Activated gamma-delta T cell treated with anti-CD3 and anti-CD28 coated beads, Interleukin-2, amount 50 U/mL, for 16 hours (primary cell): ENCODE measurements at places on chromosomes 6 and 20.

- DNase-seq, result no peak
Observed at GRCh38 chr6:128168244-128168643, 267.4 kb upstream of the THEMIS start.

- no peak for DNase-seq
Observed at GRCh38 chr20:35506872-35507638, 22.4 kb downstream of the C20orf173 start.

- no peak for DNase-seq
Observed at GRCh38 chr20:9218531-9218961, 149.7 kb downstream of the PLCB4 start.

GRCh38 chr6:30231067-30231466 is 17.9 kb upstream of the TRIM26 start:
- DNase-seq, result no peak

GRCh38 chr6:31752739-31753319 is 9.6 kb upstream of the SAPCD1 start:
- no peak for DNase-seq

DNA sequence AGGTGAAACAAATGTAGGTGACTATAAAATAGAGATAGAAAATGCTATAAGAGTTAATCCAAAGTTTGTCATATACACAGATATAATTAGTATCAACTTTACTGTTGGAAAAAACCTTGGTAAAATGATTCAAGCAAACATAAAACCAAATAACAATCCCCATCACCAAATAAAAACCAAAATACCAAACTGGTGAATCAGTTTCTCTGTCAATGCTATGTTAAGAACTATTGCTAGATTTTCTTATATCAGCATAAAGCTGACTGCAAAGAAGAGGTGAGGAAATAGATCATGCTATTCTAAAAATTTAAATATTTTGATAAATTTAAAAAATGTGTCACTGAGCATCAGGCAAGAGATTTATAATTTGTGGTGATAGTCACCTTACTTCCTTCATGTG is 658.4 kb downstream of the PHF3 start:
- no peak for DNase-seq

- no peak for DNase-seq
Observed at GRCh38 chr6:169288591-169288990, 34.9 kb upstream of the THBS2 start.

- no peak for DNase-seq
Observed at GRCh38 chr6:5827056-5827904, 179.4 kb downstream of the NRN1 start.

- DNase-seq, result no peak
Observed at GRCh38 chr6:151240791-151241642, 1.2 kb downstream of the AKAP12 start.

DNA sequence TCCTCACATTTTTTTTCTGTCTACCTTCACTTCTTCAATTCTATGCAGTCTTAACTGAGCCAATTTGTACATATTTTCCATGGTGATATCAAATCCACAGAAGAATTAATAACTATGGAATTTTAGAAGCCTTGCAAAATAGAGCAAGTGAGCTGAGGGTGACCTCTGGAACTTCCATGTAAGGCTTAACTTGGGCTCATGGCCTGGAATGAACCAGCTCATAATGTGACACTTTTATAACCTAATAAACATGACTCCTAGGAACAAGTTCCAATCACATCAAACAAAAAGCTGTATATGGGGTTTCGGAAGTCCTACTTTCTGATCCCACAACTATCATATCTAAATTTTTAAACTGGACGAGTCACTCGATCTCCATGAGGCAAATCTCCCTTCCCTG is 232.4 kb downstream of the FOXA2 start:
- DNase-seq, result no peak

DNA sequence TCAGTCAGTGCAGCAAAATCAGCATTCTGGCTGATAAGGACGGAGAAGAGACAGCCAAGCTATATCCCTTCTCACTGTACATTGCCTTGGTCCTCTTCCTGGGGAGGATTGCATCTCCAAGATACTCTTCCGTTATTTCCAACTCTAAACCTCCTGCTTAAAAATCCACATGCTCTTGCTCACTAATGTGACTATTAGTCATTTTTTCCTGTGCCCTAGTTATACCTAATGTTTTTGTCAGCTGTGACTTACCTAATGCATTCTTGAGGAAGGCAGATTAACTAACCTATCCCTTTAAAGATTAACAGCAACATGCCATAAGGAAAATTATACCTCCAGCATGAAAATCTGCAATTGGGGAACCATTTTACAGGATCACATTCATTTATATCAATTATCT is 317.6 kb downstream of the BTBD9 start:
- no peak for DNase-seq

DNA sequence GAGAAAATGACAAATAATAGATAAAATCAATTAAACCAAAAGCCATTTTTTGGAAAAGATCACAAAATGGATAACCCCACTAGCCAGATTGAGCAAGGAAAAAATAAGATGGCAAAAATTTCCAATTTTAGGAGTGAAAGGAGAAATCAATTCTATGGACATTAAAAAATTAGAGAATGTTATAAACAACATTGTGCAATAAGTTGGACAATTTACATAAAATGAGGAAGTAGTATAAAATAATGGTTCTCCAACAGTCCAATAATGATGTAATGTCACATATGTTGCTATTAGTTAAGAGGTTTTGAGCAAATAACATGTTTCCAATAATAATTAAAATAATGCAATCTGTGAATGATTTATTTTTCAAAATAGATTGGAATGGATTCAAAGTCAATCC is 3.1 kb upstream of the SNAP91 start:
- DNase-seq, result no peak

GRCh38 chr6:168607272-168608112 is 166.5 kb downstream of the SMOC2 start:
- DNase-seq, result no peak

GRCh38 chr6:43724354-43724753 is 36.8 kb upstream of the MRPS18A start:
- no peak for DNase-seq

DNA sequence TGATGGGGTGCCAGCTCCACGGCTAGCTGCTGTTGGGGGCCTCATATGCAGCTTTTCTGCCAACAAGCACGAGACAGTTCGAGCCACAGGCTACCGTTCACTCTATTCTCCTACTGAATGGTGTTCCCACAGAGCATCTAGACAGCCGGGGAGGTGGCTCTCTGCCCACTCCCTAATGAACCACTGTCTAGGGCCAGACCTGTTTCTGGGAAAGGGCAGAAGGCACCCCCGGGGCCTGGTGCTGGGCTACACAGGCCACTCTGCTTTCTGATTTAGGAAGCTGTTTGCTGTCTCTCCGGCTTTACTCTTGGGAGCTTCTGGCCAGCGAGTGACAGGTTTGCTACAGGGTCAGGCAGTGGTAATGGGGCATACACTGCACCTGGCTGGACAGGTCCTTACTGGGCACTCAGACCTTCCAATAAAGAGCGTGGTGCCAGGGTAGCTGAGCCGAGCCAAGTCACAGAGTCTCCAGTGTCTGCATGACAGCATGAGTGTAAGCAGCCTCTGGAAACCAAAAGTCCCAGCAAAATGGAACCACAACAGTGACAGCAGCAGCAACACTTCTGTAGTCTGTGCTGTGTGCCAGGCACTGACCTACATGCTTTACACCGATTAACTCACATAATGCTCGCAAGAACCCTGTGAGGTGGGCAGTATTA is 8.4 kb downstream of the CCDC167 start:
- no peak for DNase-seq

- DNase-seq, result no peak
Observed at GRCh38 chr20:3123542-3123941, 36.1 kb downstream of the FASTKD5 start.

DNA sequence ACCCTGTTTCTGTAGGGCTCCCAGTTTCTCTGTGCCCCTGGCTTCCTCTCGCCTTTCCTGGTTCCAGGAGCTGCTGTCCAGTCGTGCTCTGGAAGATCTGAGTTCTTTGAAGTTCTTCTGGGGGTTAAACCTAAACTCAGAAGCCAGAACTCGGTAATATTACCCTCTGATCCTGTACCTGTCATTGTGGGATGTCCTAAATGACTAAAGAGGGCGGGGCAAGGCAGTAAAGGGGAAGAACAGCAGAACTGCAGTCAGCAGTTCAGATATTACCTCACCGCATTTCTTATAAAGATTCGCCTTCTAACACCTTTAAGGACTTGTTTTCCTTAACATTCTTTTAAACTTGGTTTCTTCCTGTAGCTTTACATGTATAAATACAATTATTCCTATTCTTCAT is 63.9 kb downstream of the FAM120B start:
- DNase-seq, result no peak

DNA sequence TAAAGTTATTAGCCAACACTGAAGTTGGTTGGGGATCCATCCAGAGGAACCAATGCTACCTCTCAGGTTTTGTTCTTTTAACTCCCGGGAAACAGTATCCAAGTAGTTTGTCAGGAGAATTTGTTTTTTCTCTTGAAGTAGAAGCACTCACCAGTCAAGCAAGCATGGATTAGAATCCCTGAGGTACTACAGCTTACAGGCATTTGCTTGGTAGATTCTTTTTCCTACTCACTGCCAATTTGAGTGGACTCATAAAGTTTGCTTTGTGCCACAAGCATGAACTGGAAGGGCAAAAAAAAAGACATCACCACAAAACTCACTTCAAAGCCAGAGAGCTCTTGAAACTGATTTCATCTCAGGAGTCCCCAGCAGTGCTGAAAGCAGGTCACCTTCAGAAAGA is 167.4 kb downstream of the MBOAT1 start:
- DNase-seq, result no peak

DNA sequence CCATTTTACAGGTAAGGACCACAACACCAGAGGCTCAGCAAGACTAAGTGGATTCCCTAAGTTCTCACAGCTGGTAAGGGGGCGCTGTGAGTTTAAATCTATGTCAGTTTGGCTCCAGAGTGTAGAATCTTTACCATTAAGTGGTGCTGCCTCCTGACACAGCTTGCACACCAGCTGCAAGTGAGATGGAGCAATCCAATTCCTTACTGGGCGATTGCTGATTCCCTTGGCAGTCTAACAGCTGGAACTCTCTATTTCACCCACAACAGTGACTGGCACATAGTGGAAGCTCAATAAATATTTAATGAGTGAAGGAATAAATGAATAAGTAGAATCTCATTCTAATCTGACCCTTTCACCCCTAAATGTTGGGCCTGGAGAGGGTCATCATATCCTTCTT is 176.7 kb downstream of the CLIC5 start:
- no peak for DNase-seq

DNA sequence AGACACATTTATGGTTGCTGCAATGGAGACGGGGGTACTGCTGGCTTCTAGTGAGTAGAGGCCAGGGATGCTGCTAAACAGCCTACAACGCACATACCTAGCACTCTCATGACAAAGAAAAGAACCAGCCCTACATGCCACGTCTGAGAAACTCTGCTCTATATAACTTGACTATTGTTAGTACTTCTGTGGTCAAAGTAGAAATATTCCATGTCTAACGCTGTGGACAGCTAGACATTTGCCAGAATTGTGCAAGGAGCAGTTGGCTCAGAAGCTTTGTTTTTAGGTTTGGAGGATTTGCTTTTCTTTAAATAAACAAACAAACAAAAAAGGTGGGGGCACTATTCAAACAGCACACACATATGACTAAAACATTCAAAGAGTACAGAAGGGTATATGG is 20.5 kb downstream of the UBE2V1 start:
- DNase-seq, result no peak

GRCh38 chr20:2838170-2838797 is 2.2 kb downstream of the PCED1A start:
- DNase-seq, result no peak

- no peak for DNase-seq
Observed at GRCh38 chr6:7414811-7415210, 25.2 kb downstream of the RIOK1 start.

GRCh38 chr20:13283869-13284829 is 63.1 kb downstream of the ISM1 start:
- DNase-seq, result no peak

- no peak for DNase-seq
Observed at GRCh38 chr6:128743974-128744765, 138.8 kb upstream of the LAMA2 start.

- DNase-seq, result no peak
Observed at GRCh38 chr6:107186047-107186446, 70.7 kb upstream of the BEND3 start.

DNA sequence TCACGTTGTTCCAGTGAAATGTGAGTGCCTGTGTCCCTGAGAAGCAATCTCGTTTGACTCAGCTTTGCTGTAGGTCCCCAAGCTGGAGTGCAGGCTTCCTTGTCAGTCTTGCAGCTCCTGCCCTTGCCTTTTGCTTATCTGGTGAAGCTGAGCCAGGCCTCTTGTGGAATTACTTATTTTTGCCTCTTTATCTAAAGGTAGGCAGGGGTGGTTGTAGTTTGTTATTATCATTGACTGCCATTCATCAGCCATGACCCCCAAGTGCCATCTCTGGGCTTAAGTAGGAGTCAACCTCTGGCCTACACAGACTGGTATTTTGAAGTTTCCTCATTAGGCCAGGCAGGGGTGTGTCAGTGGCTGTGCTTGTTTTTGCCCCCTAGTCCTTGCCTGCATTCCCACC is 2.1 kb downstream of the TMEM14B start:
- no peak for DNase-seq

- no peak for DNase-seq
Observed at GRCh38 chr6:113976806-113977205, 5.9 kb upstream of the HDAC2 start.

DNA sequence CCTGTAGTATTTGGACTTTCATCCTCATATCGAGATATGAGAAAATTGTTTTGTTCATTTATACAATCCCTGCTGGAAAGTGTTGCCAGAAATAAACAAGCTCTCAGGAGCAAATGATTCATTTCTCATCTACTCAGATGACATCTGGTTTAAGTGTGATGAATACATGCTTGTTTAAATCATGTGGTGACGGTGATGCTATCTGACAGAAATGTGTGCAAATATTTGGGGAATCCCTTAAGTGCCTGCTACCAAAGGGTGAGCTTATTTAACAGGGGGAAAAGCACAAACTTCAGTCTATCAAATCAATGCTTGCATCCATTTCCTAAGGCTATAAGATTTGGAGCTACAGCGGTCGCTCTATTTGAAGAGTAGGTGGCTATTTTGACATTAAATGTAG is 368.3 kb upstream of the SASH1 start:
- DNase-seq, result no peak

DNA sequence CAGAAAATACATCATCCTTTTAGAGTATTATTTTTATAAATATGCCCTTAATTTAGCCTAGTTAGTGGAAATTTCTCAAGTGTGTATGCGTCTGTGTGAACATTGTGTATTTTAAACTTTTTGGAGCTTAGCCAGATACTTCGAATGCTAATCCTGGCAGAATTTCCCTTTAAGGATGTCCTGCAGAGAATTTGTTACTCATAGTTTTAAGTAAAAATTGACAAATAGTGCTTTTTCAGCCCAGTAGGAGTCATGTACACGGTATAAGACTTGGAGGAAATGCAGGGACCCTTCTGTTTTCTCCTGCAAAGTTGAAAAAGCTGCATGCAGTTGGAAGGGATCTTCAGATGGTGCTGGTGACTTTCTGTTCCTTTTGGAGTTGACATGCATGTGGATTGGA is at the start of gene FHL5:
FHL5 (plus strand) TSS at position 243 of the 400 bp plus-strand sequence. CDS start 40,486 bp downstream, outside the sequence.
- DNase-seq, result no peak

GRCh38 chr6:30147096-30147495 is 11.2 kb downstream of the TRIM40 start:
- DNase-seq, result no peak

- DNase-seq, result no peak
Observed at GRCh38 chr6:143976806-143977349, 31.2 kb downstream of the PLAGL1 start.

GRCh38 chr6:125262016-125263013 is 39.5 kb downstream of the HDDC2 start:
- no peak for DNase-seq
